ENCODE measurements at places on chromosomes 3 and 15.

DNA sequence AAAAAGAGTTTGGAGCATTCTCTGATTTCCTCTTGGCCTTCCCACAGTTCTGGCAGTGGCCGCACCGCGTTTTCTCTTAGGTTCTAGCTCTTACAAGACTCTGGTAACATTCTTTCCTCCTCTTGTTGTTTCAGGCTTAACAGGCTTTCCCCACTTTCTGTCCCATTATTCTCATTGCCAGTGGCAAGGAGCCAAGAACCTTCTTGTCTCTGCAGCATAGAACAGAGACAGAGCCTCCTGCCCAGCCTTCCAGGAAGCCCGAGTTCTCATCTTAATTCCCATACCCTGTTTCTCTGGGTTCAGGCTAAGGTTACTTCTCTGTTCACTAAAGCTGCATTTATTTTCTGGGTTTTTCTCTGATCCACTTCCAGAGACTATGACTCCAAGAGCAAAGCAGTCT, 61.1 kb downstream of the DUT start:
- no peak for DNase-seq

GRCh38 chr3:185069037-185070030, 83.5 kb downstream of the C3orf70 start:
- no peak for DNase-seq

DNA sequence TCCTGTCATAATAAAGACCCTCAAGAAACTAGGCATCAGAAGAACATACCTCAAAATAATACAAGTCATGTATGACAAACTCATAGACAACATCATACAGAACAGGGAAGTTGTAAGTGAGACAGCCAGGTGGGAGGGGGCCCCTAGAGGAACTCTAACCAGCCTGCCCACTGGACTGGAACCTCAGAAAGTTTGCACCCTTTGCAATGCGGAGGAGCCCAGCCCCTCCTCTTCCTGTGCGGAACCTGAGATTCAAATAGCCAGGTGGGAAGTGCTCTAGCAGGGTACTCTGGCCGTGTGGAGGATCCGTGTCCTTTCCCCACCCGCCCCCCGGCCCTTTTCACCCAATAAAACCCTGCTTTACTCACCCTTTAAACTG, 387.0 kb upstream of the CBLB start:
- DNase-seq: no peak

GRCh38 chr3:35965908-35966307, 326.6 kb downstream of the ARPP21 start:
- no peak for DNase-seq

DNA sequence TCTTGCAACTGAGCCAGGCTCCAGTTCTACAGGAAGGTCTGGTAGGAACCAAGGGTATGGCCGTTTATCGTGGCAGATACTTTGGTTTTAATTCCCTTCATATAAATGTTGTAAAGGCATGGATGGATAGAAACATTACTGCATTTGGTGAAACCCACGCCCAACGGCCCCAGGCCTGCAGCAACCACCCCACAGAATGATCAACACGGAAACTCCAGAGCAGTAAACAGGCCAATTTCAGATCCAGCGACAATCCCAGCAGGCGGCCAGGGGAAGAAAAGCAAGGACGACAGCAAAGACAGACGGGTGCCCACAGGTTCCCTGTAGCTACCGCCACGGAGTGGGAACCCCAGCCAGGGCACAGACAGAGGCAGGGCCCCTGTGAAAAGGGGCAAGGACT, 32.6 kb upstream of the PCSK6 start:
- no peak for DNase-seq

DNA sequence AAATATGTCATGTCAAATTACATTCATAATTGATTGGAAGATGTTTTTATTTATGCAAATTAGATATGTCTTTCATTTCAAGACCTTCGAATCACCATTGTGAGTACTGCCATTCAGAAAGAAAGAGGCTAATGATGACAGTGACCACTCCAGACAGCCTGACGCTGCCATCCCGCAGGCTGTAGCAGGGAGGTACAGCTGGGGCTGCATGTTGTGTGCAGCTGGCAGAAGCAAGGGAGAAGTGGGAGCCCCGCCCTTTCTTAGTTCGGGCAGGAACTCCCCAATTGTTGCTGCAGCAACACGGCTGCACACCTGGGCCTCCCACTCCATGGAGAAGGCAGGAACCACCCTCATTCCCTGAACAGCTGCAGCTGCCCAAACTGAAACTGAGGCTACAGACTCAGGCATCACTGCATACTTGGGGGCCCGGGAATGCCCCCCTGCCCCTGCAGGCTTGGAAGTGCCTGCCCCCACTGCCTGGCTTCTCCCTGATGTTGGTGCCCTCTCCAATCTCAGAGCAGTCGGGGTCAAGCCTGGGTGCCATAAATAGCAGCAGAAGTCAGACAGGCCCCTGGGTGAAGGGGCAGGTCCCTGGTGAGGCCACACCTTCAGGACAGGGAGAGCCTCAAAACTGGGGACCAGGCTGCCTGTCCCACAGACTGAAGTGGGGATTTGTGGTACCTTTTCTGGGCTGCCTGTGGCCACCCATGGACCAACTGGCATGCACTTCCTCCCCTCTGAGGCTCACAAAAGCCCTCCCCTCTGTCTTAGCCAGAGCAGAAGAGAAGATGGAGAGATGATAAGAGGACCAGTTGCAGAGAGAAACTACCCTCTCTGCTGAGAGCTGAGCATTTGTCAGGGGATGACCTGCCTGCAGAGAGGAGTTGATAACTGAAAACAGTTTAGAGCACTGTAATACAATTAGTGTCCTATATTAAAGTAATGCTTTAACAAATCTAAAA, 964.6 kb downstream of the SI start:
- no peak for DNase-seq

- DNase-seq: no peak
Measured at GRCh38 chr3:127037418-127037841, 54.5 kb downstream of the PLXNA1 start.

- no peak for DNase-seq
Measured at GRCh38 chr15:67760901-67761300, 64.4 kb upstream of the SKOR1 start.

GRCh38 chr3:152738656-152739055, 96.3 kb upstream of the P2RY1 start:
- no peak for DNase-seq

- no peak for DNase-seq
Measured at GRCh38 chr3:140244893-140245292, 309.9 kb downstream of the CLSTN2 start.

- DNase-seq: no peak
Measured at GRCh38 chr15:80673561-80674244, 21.4 kb upstream of the ABHD17C start.

GRCh38 chr3:64890006-64890405, 202.2 kb upstream of the ADAMTS9 start:
- no peak for DNase-seq

DNA sequence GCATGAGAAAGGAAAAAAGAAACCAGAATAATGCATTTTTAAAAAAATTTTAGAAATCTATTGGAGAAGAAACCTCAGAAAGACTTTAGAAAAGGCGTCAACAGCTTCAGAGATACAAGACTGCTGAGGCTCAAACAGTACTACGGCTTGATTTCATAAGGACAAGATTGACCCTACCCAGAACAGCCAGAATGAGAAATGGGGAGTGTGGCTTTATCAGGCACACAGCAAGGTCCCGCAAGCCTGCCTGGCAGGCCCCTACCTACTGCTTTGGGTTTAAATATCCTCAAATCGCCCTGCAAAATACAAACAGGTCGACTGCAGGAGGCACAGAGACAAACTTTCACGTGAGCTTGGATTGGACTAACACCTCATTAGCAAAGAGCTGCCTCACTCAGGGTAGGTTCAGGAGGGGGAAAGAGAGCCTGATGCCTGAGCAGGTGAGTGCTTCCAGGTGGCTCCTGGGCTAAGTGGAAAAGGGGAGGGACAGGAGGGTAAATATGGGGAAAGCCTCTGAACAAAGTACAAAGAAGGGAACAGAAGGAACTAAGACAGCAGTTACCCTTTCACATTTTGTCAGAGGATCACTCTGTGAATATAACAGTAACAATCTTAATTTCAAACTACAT, 87.5 kb downstream of the RORA start:
- DNase-seq: no peak

- DNase-seq: no peak
Measured at GRCh38 chr3:73547427-73548248, 77.1 kb downstream of the PDZRN3 start.

- no peak for DNase-seq
Measured at GRCh38 chr3:118984699-118985098, 49.9 kb downstream of the IGSF11 start.

DNA sequence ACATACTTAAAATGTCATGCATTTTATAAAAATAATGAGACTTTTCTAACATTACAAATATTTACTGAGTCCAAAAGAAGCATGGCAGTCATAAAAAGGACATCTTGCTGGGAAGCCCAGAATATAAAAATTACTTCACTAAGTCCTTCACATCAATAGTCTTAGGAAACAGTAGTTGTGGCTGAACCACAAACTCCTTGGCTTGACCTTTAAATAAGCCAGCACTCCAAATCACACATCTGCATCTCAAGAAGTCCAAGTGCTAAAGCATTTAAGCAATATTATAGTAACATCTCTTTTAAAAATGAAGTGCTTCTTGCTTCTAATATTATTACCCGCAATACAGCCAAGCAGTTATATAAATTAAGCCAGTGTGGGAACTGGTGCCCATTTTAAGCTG, 8.8 kb downstream of the CCNL1 start:
- no peak for DNase-seq

- no peak for DNase-seq
Measured at GRCh38 chr3:146532406-146532805, 12.0 kb downstream of the PLSCR1 start.

- DNase-seq: no peak
Measured at GRCh38 chr3:108486941-108487340, 23.5 kb downstream of the MYH15 start.

DNA sequence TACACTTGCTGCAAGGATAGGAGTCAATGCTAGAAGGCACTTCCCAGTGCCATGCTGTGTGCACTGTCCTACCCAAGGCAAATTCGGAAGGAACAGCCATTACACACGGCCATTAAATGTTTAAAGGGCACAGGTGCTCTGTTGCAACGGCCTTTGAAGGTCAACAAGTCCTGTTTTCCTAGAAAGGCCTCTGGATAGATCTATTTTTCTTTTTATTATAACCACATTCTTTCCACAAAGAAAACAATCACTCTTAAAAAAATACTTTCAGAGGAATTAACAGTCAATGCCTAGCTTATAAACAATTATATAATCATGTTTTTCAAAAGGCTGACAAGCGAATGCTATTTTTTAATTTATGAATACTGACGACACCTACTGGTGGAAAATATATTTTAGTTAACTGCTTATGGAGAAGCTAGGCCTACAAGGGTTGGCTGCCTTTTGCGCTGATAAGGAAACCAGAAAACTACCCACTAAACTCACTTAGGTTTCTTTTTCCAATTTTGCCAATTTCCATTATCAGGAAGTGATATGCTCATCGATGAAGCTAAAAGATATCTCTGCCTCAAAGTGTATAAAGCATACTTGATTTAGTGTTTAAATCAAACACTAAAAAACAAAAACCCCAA, 2.4 kb downstream of the ARHGEF3 start:
- no peak for DNase-seq

DNA sequence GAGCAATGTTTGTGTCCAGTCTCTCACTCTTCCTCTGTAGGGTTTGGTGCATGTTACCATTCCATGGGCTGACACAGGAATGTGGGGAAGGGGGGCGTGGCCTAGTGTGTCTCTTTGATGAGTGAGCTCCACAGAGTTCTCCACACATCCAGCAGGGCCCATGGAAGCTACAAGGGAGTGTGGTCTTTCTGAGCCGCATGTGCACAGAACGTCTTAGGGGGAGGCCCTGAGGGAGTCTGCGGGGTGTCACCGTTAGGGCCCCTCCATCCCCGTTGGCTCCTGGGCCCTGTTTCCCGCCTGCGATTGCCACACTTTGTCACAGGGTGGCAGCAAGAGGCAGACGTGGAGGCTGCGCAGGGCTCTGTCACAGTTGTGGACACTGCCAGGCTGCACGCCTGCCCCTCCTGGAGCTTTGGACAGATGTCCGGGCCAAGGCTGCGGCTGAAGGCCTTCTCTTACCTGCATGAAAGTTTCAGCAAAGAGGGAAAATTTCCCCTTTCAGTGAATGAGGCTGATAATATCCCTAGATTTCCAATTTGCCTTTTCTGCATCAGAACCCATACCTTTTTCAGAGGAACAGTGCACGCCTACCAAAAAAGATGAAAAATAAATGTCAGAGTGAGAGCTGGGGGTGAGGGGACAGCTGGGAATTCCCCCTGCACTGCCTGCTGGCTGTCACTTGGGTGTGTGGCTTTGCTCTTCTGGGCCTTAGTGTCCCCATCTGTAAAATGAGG, 24.3 kb downstream of the CACNA2D3 start:
- DNase-seq: no peak

- no peak for DNase-seq
Measured at GRCh38 chr3:141920701-141921100, 44.3 kb downstream of the ATP1B3 start.

- DNase-seq: no peak
Measured at GRCh38 chr15:42065468-42065867, 28.9 kb downstream of the PLA2G4D start.

- DNase-seq: no peak
Measured at GRCh38 chr3:40763807-40764206, 239.0 kb downstream of the ZNF621 start.

- DNase-seq: no peak
Measured at GRCh38 chr3:79148786-79149185, 619.0 kb downstream of the ROBO1 start.

DNA sequence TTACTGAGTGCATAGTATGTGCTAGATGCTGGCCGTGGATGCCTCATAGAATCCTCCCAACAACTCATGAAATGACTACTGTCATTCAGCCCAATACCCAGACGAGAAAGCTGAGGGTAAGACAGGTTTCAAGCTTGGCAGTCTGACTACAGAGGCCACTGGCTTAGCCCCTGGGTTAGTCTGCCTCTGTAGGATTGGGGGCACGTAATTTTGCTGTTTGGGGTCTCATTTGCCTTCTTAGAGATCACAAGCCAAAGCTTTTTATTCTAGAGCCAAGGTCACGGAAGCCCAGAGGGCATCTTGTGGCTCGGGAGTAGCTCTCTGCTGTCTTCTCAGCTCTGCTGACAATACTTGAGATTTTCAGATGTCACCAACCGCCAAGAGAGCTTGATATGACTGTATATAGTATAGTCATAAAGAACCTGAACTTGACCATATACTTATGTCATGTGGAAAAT, 1.0 kb upstream of the CCR5 start:
- DNase-seq: no peak

DNA sequence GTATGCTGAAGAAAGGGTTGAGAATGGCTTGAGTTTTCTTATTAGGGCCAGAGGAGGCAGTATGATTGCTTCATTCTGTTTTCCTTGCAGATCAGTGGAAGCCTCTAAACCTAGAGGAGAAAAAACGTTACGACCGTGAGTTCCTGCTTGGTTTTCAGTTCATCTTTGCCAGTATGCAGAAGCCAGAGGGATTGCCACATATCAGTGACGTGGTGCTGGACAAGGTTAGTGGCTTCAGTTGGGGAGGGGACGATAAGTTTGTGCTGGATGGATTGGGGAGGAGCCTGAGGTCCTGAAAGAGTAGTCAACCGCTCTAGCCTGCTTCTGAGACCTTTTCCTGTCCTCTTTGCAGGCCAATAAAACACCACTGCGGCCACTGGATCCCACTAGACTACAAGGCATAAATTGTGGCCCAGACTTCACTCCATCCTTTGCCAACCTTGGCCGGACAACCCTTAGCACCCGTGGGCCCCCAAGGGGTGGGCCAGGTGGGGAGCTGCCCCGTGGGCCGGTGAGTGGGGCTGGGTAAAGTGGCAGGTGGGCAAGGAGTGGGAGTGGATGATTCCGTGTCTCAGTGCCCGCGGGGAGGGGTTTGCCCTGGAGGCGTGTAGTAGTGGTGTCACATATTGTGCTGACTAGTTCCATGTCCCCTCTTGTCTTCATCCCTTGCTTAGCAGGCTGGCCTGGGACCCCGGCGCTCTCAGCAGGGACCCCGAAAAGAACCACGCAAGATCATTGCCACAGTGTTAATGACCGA, 8.5 kb downstream of the EIF4G1 start:
- DNase-seq: no peak
